ENCODE measurements at places on chromosomes 1 and 21.

- DNase-seq, result peak; percentile 73
Observed at GRCh38 chr21:15604413-15604812, 125.4 kb upstream of the USP25 start.

- DNase-seq, result no peak
Observed at GRCh38 chr1:180156201-180156600, 1.5 kb downstream of the QSOX1 start.

GRCh38 chr1:54352755-54353154 lies 53.4 kb downstream of the SSBP3 start:
- DNase-seq, result no peak

GRCh38 chr1:164601399-164602100 lies 42.6 kb downstream of the PBX1 start:
- DNase-seq, result no peak

DNA sequence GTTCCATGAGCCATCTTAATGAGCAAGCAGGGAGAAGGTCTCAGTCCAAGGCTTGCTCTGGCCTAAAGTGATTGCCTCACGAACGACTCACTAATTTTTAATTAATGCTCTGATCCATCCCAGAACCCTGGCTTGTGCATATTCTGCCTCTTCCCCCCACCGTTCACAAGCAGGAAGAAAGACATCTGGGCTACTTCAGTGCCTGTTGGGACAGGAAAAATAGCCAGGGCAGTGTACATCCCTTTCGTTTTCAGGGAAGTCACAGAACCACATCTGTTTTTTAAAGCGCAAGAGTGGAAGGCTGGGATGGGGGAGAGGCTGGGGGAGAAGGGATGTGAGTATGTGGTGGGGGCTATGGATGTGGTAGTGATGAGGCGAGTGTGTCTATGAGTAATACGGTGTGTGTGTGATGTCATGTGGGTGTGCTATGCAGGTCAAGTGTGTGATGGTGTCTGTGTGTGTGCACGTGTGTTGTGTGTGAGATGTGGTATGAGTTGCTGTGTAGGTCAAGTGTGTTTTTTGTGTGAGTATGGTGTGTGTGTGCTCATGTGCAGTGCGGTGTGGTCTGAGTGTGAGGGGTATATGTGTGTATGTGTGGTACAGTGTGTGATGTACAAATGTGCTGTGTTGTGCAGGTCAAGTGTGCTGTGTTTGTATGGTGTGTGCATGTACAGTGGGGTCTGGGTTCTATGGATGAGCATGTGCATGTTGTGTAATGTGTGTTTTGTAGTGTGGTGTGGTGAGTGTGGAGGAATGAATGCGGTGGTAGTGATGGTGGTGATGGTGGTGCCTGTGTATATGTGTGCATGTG lies 64.9 kb upstream of the SYT6 start:
- DNase-seq, result no peak

GRCh38 chr1:20430355-20431175 lies 55.4 kb downstream of the CAMK2N1 start:
- DNase-seq, result no peak

- no peak for DNase-seq
Observed at GRCh38 chr1:40665335-40666171, at the start of gene RIMS3. TSS of gene RIMS3 (minus strand) at chr1:40665682. CDS start at chr1:40641925, 23,757 bp downstream.

DNA sequence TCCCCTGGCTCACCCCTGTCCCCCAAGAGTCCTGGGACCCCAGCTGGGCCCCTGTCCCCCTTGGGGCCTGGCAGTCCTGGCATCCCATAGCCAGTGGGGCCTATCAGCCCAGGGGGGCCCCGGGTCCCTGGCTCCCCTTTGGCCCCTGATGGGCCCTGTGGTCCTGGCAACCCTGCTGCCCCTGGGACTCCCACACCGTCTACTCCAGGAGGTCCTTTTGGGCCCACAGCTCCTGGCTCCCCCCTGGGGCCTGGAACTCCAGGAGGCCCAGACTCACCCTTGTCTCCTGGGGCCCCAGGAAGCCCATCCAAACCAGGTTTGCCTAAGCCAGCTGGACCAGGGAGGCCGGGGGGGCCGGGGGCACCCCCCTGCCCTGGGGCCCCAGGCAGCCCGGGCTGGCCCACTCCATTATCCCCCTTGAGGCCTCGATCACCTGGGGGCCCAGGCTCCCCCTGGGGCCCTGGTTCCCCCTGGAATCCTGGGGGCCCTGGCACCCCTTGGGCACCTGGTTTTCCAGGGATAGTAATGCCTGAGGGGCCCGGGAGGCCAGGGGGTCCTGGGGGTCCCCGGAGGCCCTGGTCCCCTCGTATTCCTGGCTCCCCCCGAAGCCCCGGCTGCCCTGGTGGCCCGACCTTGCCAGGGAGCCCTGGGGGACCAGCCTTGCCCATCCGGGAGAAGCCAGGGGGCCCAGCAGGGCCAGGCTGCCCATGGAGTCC lies 10.1 kb downstream of the ADPRS start:
- DNase-seq, result no peak

GRCh38 chr1:231272173-231272572 lies 31.2 kb downstream of the GNPAT start:
- DNase-seq, result no peak

DNA sequence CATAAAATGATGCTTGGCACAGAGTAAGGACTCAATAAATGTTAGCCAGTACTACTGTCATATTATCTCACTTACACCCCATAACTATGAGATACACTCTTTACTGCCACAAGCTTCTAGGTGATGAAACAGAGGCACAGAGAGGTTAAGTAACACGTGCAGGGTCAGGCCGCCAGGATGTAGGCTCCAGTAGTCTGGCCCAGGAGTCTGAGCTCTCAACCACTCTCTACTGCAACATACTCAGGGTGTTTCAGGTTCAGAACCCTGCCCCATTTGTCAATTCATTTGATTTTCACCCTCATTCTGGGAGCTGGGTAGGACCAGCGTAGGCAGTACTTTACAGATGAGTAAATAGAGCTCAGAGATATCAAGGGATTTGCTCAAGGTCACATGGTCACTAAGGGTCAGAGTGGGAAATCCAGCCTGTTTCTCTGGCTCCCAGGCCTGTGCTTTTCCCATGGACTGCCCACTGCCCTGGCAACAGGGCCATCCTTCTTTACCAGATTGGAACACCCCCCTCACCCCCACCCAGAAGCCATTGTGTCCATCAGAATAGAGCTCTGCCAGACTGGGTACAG lies 21.2 kb downstream of the IQGAP3 start:
- DNase-seq, result no peak

DNA sequence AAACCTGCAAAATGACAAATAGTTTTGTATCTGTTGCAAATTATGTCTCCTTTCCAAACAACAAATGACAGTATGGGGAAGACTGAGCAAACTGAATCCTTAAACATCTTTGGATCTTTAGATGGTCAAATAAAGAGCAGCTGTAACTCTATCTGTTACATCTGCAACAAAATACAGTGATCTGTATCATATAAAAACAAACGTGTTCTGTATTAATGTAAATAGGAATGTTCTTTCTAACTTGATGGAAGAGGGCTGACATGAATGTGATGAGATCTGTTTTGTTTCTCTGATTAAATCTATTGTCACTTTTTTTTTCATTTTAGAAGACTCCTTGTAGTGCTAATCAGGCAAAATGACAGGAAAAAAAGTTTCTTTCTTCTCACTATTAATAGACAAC lies 159.5 kb downstream of the GPATCH2 start:
- DNase-seq, result no peak

DNA sequence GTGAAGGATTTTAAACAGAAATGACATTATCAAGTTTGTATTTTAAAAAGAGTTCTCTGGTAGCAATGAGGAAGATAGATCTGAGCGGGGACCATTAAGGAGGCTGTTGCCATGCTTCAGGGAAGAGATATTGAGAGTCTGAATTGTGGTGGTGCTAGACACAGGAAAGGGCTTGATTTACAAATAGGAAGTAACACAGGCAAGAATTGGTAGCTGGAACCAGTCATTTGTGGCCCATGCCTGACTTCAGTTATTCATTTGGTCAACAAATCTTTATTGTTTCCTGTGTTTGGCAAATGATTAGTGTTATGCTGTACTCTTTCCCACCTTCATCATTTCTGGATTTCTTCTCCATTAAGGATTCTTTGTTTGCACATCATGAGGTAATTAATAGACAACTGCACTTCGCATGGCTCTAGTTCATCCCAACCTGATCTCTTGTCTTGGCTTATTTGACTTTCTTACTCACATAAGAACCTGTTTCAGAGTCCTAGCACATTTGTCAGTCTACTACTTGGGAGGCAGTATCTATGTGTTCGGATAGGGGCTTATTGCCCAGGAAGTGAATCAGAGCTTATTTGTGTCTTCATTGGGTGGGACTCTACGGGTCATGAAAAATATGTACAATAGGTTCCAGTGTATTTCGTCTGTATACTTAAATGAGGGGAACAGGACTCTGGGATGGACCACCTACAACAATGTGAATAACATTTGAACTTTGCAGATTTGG lies 32.3 kb downstream of the EEIG2 start:
- DNase-seq, result no peak

GRCh38 chr1:55257958-55258357 lies 42.8 kb upstream of the USP24 start:
- DNase-seq, result no peak

DNA sequence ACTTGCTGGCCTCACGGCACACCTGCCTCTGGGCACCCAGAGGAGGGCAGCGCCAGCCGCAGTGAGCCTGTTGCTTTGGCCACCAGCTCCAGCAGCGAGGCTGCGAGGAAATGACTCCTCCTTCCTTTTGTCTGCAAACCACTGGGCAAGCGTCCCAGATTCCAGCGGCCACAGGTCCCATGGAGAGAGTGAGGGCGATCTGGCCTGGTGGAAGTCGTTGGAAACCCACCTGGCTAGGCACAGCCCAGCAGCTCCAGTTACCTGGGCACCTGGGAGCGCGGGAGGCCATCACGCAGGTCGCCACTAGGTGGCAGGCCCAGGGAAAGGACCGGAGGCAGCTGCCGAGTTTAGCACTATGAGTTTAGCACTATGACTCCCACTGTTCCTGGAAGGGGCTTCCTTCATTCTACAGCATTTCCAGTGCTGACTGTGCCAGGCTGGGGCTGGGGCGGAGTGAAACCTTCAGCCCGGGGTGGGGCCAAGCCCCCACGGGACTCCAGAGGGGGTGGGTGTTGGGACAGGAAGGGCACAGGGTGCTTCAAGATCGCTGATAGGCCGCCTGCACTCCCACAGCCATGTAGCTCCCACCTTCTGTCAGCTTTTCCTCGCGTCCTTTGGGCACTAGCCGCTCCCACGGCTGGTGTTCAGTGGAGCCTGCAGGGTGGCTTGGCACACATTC lies 1.1 kb upstream of the ESPN start:
- DNase-seq, result no peak
